ENCODE measurements at places on chromosomes 1 and 21.

GRCh38 chr1:53631622-53632310 lies 107.2 kb downstream of the GLIS1 start:
- no peak for DNase-seq

- DNase-seq = peak; percentile 13
Measured at GRCh38 chr1:214637722-214638458, 34.9 kb downstream of the CENPF start.

DNA sequence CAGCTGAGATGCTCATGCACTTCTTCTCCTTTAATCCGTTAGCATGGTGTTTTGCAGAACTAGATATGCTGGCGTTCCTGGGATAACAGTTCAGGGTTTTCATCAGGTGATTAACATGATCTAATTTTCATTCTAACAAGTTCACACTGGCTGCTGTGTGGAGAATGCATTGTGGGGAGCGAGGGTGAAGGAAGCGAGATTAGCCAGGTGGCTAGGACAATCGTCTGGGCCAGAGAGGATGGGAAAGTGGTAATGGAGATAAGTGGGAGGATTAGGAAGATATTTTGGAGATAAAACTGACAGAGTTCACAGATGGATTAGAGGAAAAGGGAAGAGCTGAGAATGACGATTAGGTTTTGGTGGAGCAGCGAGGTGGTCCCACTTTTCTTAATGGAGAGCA lies 138.1 kb upstream of the MAGI3 start:
- DNase-seq = no peak

- DNase-seq = peak; percentile 6
Measured at GRCh38 chr21:46610018-46610701, 5.3 kb upstream of the S100B start.

DNA sequence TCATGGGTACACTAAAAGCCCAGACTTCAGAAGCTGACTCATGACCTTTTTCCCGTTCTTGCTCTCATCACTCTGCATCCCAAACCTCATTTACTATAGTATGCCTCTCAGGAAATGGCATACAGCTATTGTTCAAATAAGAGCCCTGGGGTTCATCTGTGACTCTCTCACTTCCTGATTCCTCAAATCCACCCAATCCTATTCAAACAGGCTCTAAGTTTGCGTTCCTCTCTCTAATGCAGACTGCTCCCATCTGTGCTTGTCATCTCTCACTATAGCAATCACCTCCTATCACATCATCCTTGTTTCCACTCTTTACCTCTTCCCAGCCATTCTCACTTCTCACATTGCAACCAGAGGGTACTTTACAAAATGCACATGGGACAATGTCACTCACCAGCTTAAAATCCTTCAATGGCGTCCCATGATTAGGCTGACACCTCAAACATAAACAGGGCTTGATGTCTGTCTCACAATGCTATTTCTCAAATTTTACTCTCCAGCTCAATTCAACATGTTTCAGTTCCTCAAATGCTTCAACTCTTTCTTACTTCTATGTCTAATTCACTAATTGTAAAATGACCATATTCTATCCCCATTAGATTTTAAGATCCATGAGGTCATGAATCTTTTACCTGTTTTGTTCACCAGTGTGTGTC lies 408.4 kb downstream of the NTNG1 start:
- no peak for DNase-seq

- no peak for DNase-seq
Measured at GRCh38 chr21:15042531-15042930, 22.3 kb downstream of the NRIP1 start.

DNA sequence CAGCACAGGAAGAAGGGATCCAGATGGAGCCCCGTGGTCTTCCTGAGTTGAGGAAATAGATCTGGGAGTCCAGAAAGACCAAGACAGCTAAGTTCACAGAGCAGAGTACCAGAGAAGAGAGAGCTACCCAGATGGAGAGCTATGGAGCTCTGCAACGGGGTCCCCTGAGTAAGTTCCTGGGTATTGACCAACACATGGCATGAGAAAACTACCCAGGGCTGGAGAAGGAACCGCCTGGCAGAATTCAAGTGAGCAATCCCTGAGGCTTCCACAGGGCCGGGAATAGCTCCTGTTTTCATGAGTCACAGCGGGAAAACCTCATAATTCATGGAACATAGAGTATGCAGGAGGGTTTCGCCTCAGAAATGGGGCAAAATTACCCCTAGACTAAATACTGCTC lies 19.7 kb downstream of the STPG1 start:
- DNase-seq = no peak

GRCh38 chr1:154270833-154271232 lies 1.6 kb upstream of the HAX1 start:
- DNase-seq = peak; percentile 45

GRCh38 chr1:109170035-109170764 lies 43.5 kb upstream of the SARS1 start:
- DNase-seq = no peak

DNA sequence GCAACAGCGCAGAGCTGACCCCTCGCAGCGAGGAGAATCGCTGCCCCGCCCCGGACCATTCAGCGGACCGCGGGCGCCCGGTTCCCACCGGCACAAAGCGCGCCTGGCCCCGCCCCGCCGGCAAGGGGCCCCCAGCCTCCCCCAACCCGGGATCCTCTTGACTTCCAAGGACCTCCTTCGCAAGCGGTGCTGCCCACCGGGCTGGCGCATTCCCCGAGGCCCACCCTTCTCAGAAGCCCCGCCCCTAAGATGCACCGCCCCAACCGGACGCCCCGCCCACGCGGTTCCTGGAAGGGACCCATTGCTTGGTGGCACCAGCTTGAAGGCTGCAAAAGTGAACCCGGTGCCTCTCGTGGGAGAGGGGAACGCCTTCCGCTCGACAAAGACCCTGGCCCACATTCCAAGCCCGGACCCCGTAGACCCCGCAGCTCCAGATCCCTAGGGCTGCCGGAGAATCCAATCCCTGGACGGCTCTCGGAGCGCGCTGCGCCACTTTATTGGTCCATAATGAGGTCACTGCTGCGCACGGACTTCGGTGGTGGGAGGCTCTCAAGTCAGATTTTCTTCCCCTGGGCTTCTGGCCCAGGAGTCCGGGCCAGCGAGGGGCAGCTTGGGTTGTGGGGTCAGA lies 2.0 kb downstream of the HES3 start:
- peak; percentile 76 for DNase-seq
